ENCODE measurements at places on chromosomes 16 and 17.
A peak's percentile ranks its signal among the peaks of the same experiment; 100 is the strongest.

DNA sequence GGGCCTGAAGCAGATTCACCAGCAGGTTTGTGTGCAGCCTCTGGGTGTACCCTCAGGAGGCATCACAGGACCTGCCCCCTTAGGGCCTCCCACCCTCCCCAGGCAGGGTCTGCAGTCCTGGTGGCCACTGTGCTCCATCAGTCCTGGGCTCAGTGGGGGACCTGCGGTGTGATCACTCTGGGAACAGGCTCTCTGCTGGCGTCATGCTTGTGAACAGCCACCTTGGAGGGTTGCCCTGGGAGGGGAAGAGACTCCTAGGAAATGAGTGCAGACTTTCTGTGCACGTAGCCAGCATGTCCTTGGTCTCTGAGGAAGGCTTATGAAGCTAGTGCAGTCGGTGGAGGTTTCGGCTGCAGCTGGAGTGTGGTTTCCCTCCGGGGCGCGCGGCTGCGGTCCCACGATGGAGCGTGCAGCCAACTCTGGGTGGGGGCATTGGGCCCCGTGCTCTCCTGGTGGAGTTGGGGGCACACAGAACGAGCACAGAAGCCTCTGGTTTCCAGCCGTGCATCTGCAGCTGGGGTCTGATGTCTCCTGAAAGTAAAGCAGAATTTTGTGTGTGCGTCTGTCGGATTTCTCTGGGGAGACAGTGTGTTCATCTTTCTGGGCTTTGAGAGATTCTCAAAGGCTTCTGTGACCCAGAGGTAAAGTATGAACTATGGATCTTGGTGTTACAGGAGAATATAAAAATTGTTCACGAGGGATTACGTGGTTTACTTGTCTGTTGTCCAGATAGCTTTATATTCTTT is 68.1 kb upstream of the ZNF750 start:
- no peak for DNase-seq

DNA sequence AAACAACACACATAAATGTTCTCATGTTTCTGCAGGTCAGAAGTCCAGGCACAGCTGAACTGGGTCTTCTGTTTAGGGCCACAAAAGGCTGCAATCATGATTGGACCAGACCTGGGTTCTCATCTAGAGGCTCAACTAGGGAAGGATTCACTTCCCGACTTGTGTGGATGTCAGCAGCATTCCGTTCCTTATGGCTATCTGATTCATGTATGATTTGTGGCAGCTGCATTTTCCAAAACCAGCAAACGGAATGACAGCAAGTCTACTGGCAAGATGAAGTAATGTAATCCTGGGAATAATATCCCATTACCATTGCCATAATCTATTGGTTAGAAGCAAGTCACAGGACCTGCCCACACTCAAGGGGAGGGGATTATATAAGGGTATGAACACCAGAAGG is 22.1 kb downstream of the CEP112 start:
- no peak for DNase-seq

- no peak for DNase-seq
Measured at GRCh38 chr17:40323391-40324381, 14.7 kb downstream of the RARA start.

GRCh38 chr16:56600398-56600999 is 7.9 kb upstream of the MT2A start:
- DNase-seq: no peak

- no peak for DNase-seq
Measured at GRCh38 chr16:85862476-85863383, 36.2 kb upstream of the IRF8 start.

- DNase-seq: no peak
Measured at GRCh38 chr16:12206098-12206748, 229.7 kb downstream of the SNX29 start.

DNA sequence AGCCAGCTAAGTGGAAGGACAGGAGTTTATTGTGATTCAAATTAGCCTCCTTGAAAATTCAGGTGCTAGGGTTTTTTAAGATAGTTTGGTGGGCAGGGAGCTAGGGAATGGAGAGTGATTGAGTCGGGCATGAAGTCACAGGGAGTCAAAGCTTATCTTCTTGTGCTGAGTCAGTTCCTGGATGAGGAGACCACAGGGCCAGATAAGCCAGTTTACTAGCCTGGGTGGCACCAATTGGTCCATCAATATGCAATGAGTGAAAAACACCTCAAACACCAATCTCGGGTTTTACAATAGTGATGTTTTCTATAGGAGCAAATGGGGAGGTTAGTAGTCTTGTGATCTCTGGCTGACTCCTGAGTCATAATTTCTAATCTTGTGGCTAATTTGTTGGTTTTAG is 165.1 kb downstream of the ABCC12 start:
- no peak for DNase-seq

DNA sequence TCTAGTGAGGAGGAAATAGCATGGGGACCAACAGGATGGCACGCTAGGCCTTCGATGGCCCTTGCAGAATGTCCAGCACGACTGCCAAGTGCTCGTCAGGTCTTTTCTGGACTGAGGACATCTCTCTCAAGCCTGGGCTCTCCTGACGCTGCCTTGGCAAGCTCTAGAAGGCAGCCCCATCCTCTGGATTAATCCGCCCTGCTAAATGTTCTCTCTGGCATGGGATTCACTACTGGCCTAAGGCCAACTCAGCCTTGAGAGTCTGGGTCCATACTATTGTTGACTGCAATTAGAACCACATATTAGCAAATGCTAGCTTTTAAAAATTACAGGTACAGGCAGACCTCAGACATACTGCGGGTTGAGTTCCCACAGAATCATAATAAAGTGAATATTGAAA is 2.5 kb upstream of the CEP295NL start:
- no peak for DNase-seq

- DNase-seq: no peak
Measured at GRCh38 chr16:16155234-16155633, 68.1 kb downstream of the ABCC6 start.

DNA sequence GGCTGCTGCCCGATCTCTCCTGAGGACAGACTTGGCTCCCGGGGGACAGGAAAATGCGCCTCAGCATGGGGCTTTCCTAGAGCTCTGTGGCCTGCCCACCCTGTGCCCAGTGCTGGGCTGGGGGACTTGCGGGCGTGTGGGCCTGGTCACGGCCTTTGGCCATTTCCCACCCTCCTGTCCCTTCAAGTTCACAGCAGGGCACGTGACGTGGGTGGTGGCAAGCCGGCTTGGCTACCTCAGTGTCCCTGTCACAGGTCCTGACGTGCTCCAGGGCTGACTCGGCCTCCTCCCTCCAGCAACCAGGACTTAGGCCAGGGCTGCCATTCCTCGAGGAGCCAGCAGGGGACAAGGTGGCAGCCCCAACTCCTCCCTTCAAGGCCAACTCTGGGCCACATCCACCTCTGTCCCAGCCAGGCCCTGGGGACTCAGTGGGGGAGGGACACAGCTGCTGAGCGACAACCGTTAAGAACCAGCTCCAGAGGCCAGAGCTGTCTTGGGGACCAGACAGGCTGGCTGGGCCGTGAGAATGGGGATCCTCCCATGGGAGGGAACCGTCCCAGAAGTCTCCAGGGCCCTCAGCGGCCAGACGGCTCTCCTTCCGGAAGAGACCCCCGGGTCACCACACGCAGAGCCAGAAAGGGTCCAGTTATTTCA is 981 bp upstream of the UNC13D start:
- peak; percentile 36 for DNase-seq

Data from hindlimb muscle (tissue), 1 donor.